ENCODE measurements at places on chromosomes 7 and 10. TPM values are rescaled to one million over a fixed set of nuclear protein-coding genes. Genes with fewer than 3 reads are reported as not detected.

DNA sequence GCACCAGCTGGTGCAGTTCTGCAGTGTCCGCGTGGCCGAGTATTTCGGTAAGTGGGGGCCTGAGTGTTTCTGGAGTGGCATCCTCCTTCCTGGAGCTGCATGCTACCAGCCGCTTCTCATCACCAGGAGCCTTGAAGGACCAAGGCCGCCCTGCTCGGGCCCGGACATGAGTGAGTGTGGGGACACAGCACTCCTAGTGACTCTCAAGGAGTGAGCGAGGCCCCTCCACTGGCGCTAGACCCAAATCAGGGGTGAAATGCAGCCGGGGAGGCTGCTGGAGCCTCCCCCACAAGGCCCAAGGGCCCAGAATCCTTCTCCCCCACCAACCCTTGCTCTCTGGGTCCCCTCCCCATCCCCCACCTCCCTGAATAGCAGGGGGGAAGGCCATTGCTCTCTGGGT lies 48.0 kb downstream of the CAMK2B start:
- peak; percentile 72 for DNase-seq

- DNase-seq: no peak
Observed at GRCh38 chr7:81285142-81285871, 366.5 kb upstream of the SEMA3C start.

DNA sequence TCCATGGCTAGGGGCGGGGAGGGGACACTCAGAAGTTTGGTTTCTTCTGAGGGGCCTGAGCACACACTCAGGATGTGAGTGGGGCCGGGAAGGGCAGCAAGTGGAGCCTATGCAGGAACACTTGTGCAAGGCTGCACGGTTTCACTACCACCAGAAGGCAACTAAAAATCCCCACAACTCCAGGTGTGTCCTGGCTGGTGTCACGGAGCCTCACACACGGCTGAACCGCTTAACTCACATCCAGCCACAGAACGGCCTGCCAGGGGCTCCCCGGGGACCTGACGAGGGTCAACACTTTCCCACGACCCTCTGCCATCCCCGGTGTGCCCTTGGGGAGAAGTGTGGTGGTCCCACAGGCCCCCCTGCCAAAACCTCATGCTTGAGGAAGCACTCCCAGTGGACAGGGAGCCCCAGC lies 173.9 kb downstream of the ELFN1 start:
- DNase-seq: no peak

GRCh38 chr7:24025094-24025493 lies 258.9 kb upstream of the NPY start:
- DNase-seq: no peak

Gene SHTN1
- 21.1 TPM for total RNA-seq

DNA sequence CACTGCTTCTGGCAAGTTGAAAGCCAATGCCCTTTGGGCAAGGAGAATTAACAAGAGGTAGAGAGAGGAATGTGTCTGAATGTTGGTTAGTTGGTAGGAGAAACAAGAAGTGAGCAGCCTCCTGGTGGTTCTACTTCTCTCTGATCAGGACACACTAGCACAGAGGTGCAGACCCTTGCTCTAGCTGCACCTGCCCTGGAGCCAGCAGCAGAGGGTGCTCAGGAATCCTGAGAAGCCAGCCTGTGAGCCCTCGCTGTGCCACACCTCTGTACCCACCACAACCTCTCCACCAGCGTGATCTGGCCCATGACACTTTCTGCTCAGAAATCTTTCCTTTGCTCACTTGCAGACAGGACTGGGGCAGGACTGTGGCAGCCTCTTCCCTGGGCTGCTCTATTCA lies 364.7 kb downstream of the RPS24 start:
- DNase-seq: no peak

DNA sequence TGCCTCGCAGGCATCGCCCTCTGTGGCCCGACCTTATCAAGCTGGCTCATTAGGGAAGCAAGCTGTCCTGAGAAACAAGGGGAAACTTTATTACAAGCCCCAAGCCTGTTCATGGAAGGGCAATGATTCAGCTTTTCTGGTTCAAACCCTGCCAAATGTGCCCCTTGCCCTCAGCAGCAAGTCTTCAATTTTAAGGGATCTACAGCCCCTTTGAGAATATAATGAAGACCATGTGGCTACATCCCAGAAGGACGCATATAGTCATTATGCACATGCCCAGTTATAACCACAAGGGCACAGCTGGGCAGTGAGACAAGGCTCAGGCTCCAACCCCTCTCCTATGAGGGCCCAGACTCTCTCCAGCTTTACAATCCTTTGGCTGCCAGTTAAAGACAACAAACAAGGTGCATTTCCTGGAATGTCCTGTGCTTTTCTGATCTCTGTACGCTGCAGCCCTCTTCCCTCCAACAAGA lies 56.7 kb downstream of the DDC start:
- no peak for DNase-seq

Gene TEX47
- not detected for total RNA-seq

- DNase-seq: no peak
Observed at GRCh38 chr10:106440767-106441166, 723.7 kb downstream of the SORCS1 start.

Gene AGAP9
- 4.7 TPM for total RNA-seq

DNA sequence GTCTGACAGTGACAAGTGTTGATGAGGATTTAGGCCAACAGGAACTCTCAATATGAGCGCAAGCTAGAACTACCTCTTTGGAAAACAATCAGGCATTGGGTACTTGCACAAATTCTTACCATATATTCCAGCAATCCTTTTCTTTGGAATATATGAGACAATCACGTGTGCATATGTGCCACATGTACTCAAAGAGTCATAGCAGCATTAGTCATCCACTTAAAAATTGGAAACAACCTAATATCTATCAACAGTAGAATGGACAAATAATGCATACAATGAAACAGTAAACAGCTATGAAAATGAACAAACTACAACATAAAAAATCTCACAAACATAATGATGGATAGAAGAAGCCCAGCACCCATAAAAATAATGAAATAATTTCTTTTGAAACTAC lies 179.7 kb downstream of the GLI3 start:
- no peak for DNase-seq
